Heart left ventricle (tissue), 16 donors: ENCODE measurements at places on chromosomes 11 and 22. TPM values are rescaled to one million over a fixed set of nuclear protein-coding genes. Genes with fewer than 3 reads are reported as not detected.

The SCN3B gene
- 1.2 TPM for total RNA-seq

- DNase-seq, result no peak
Observed at GRCh38 chr11:64379160-64379559, 20.2 kb downstream of the RPS6KA4 start.

The TTC17 gene
- total RNA-seq, result 30.2 TPM

- DNase-seq, result peak; percentile 66
Observed at GRCh38 chr22:25110846-25111578, 88.6 kb upstream of the CRYBB3 start.

DNA sequence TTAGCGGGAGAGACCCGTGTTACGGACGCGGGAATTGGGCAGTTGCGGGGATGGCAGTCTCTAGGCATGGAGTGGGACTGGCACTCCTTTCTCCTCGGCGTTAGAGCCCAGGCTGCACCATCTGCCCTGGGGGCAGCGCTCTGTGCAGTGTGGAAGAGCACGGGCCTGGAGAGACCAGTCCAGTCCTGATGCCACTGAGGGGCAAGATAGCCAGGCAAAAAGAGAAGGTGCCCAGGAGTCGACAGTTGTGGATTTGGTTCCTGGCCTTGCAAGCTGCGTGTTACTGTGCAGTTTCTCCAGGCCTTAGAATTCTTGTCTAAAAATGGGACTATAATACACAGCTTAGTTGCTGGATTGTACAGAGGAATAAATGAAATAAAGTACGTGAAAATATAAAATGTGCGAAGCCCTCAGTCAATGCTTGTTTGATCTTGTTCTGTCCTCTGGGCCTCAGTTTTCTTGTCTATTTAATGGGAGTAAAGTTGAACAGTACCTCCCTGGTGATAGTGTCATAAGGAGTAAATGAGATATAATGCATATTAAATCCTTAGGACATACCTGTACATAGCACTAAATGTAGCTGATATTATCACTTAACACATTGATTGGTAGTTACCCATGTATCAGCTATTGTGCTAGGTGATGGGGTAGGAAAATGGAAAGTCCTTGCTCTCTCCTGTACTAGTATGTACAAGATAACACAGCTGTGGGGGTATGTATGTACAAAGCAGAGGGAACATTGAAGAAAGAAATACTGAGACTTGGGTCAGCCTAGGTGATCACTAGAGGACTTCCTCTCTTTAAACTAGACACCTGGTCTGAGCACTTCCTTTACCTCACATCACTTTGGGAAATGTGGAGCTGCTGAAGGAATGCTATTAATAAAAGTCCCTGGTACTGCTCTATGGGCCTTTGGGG is 1.2 kb downstream of the ATXN10 start:
- no peak for DNase-seq

The SMC1B gene
- total RNA-seq, result not detected

DNA sequence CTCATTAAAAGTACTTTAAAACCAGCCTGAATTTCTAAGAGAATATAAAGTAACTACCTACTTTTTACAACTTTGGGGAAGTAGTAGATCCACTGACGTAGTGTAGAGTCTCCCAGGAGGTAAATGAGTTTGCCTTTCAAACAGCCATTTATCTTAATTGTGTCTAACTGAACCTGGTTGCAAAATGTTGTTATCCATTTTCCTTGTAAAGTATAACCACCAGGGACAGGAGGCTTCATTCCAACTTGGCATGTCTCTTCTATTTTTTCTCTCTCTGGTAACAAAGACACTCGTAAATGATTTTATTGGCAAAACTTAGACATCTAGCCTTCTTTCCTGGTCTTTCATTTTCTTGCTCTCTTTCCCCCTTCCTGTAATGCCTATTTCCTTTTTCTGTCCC is 36.9 kb downstream of the NXPE1 start:
- no peak for DNase-seq
